ENCODE measurements at places on chromosomes 2 and 18. TPM values are rescaled to one million over a fixed set of nuclear protein-coding genes. Genes with fewer than 3 reads are reported as not detected.

KCNG2 gene
- 1.1 TPM for total RNA-seq

GKN1 gene
- total RNA-seq: not detected

PPP4R1 gene
- total RNA-seq: 121 TPM

ABCG5 gene
- total RNA-seq: not detected

EHBP1 gene
- 42.7 TPM for total RNA-seq

CYTIP gene
- 21.1 TPM for total RNA-seq

ALPG gene
- not detected for total RNA-seq

WDR75 gene
- total RNA-seq: 28.9 TPM

NGEF gene
- total RNA-seq: 3.1 TPM

CAPN10 gene
- 35.5 TPM for total RNA-seq

ZSWIM2 gene
- total RNA-seq: not detected

PJVK gene
- total RNA-seq: 8.4 TPM

TYMS gene
- 5.3 TPM for total RNA-seq

SDC1 gene
- 1.4 TPM for total RNA-seq

MYO7B gene
- 2.0 TPM for total RNA-seq

CNTNAP5 gene
- not detected for total RNA-seq

ATG16L1 gene
- total RNA-seq: 20.5 TPM

STK17B gene
- 26.5 TPM for total RNA-seq

INPP5D gene
- 21.1 TPM for total RNA-seq

CD8B2 gene
- total RNA-seq: 0.10 TPM

RALBP1 gene
- 52.6 TPM for total RNA-seq
